Activated CD8-positive, alpha-beta memory T cell treated with anti-CD3 and anti-CD28 coated beads, Interleukin-2, amount 10 ng/mL, durations not matched to agents 7 days and 5 days (primary cell): ENCODE measurements at places on chromosomes 7 and 10. TPM values are rescaled to one million over a fixed set of nuclear protein-coding genes. Genes with fewer than 3 reads are reported as not detected.

DNA sequence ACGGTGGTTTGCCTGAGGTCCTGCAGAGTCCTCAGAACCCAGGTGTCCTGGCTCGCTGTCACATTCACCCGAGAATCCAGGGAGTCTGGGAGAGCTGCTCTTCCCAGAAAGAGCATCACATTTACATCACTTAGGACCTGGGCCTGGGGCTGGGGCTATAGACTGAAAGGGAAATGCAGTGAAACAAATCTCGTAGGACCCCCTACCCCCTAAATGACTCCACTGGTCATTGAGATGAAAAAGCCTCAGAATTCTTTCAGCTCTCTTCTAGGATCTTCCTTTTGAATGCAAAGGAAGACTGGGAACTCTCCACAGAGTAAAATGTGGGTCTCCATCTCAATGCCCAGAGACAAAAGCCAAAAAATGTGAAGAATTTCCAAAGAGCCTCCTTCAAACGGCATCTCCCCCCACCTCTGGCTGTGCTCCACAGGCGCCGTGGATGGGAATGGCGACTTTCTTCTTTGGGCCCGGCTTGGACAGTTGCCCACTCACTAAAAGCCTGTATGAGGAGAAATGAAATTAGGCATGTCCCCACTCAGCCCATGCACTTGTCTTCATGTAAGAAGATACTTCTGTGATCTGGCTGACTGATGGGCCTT is 49.0 kb upstream of the PODXL start:
- no peak for DNase-seq

- no peak for DNase-seq
Observed at GRCh38 chr10:124384172-124384571, 34.6 kb downstream of the OAT start.

- no peak for DNase-seq
Observed at GRCh38 chr10:70368774-70369482, 13.5 kb downstream of the LRRC20 start.

DNA sequence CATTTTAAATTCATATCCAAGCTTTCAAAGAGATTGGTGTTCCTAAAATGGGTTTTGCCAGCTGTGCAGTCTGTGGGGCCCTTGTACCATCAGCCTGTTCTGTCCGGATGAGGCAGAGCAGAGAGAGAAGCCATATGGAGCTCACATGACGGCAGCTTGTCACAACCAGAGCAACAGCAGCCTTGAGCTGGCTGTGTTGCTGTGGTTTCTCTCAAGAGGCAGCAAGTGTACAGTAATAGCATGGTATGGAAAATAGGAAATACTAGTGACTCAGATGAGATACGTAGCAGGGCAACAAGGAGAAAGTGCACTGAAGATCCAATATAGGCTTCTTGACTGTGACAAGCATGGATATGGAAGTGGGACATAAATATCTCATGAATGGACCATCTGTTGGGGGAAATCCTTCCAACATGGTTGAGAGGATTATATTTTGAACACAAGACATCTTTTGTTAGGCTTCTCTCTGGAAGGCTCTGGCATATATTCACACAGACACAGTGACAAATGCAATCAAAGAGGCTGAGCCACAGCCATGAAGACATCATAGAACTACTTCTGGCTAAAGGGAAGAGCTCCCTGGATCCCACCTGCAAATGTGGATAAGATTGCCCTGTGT is 251.0 kb upstream of the TAC1 start:
- no peak for DNase-seq

GRCh38 chr10:132232023-132232951 is 45.5 kb downstream of the DPYSL4 start:
- DNase-seq: no peak

- DNase-seq: no peak
Observed at GRCh38 chr10:24215603-24216002, 6.7 kb downstream of the KIAA1217 start.

- no peak for DNase-seq
Observed at GRCh38 chr7:55509322-55509721, 63.0 kb downstream of the VOPP1 start.

DNA sequence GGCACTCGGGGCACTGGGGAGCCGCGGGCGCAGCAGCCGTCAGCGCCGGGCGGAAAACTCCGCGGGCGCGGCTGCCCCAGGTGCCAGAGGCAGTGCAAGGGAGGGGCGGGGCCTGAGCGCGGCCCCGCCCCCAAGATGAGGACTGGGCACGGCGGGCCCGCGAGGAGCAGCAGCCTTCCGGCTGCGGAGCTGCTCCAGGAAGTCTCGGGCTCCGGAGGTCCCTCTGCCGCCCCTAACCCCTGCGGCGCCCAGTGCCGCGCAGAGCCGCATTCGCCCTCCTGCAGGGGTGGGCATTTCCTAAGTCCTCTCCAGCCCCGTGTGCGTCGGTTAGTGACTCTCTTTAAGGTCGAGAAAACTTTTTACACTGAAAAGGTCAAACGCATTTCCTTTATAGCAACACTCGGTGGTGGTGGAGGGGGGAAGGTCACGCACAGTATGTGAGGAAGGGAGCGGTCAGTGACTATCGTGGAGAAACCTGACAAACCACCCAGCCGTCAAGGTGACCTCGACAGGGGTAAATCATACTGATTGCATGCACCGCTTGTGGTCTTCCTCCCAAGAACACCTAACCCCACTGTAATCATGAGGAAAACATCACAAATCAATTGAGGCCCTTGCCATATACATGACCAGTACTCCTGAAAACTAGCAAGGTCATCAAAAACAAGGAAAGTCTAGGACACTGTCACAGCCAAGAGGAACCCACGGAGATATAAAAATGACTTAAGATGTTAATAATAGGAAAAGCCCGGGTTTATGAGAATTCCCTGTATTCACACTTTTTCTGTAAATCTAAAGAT is at the start of gene ANXA11:
TSS of gene ANXA11 (minus strand) at position 61 of the 800 bp plus-strand sequence. CDS start 32,676 bp downstream, outside the sequence.
- peak; percentile 89 for DNase-seq

GRCh38 chr10:85148693-85149640 is 820.6 kb downstream of the CCSER2 start:
- no peak for DNase-seq

- DNase-seq: no peak
Observed at GRCh38 chr10:110629680-110630191, 14.4 kb upstream of the RBM20 start.

DNA sequence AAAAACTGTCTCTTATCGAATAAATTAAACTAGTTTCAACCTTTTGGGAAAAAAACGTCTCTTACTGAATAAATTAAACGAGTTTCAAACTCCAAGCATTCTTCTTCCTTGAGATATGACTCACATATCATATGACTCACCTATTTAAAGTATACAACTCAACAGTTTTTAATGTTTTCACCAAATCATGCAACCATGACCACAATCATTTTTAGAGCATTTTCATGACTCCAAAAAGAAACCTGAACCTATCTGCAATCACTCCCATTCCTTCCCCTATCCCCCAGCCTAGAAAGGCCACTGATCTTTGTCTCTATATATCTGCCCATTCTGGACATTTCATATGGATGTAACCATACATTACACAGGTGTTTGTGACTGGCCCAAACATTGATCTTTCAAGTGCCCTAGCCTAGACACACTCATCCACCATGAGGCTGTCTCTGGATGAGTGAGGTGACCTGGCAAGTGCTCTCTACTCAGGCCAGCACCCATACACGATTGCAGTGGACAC is 115.3 kb downstream of the PIP4K2A start:
- DNase-seq: no peak

DNA sequence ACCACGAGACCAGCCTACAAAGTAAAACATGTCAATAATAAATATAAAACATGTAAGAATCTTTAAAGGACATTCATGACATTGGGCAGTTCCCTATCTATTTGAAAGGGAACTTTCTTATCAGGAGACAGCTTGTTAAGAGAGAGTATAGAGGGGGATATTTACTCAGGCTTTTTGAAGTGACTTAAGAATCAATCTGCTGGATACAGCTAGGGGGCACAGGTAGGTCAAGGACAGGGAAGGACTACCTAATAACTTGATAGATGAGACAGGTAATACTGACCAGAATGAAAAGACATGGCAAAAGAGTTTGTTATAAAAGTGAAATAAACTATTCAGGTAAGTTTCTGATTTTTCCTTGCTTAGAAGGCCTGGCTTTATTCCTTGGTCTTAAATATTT is 21.8 kb upstream of the LRRD1 start:
- no peak for DNase-seq

- no peak for DNase-seq
Observed at GRCh38 chr7:77245015-77245755, 45.6 kb upstream of the FGL2 start.

- DNase-seq: no peak
Observed at GRCh38 chr7:111642373-111642772, 80.1 kb upstream of the IMMP2L start.

DNA sequence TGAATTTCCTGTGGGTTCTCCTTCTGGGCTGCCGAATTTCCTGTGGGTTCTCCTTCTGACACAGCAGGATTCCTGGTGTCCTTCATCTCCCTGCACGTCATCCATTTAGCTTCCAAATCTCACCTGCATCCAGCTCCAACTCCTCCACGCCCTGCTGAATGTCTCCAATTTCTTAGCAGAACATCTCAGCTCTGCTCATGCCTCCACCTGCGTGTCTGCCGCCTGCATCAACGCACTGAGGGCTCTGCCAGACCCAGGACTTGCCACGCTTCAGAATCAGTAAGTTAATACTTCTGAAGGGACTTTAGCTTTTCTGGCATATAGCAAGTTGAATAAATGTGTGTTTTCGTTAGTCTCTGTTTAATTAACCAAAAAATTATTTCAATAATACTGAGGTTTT is 31.1 kb upstream of the VIPR2 start:
- DNase-seq: no peak

GRCh38 chr7:27685209-27685608 is 22.5 kb upstream of the HIBADH start:
- DNase-seq: no peak

- no peak for DNase-seq
Observed at GRCh38 chr10:108894402-108895301, 1028.7 kb downstream of the XPNPEP1 start.

- DNase-seq: no peak
Observed at GRCh38 chr10:20299034-20299736, 483.0 kb downstream of the PLXDC2 start.

GRCh38 chr7:32536585-32536984 is 41.3 kb downstream of the AVL9 start:
- DNase-seq: no peak

DNA sequence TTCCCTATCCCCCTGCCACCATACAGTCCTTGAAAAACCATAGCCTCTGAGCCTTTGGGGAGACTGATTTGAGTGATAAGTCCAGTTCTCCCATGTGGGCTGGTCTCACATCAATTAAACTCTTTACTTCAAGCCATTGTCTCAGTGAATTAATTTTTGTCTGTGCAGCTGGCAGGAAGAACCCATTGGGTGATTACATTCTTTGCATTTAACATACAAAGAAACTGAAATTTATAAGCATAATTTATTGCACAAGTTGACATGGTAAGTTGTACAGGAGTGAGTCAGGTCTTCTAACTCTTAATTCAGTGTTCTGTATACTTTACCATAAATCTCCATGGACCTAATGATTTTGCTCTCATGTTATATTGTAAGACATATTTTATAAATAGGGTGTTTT is 1613.0 kb upstream of the LRRTM3 start:
- no peak for DNase-seq

- no peak for DNase-seq
Observed at GRCh38 chr10:100568912-100569311, 33.2 kb downstream of the HIF1AN start.

- no peak for DNase-seq
Observed at GRCh38 chr7:156950381-156950858, 908 bp downstream of the NOM1 start.

GRCh38 chr7:157087646-157088045 is 51.1 kb upstream of the UBE3C start:
- no peak for DNase-seq

DNA sequence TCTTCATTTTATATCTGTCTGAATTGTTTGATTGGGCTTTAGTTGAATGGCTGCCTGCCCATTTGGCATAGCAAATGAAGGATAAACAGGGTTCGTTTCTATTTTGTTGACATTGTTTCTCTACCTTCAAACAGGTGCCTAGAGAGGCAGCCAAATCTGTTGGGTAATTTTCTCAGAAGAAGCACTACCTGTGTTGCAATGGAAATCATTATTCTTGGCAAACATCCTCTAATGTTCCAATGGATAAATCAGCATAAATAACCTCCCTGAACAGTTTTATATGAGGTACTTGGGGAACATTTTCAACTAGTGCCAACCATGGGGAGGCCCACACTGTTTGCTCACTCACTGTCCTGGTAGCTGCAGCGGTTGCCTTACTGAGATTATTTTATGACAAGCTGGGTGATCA is 64.4 kb upstream of the PLPP4 start:
- no peak for DNase-seq

- DNase-seq: no peak
Observed at GRCh38 chr7:69756235-69756634, 158.0 kb downstream of the AUTS2 start.

GRCh38 chr10:125218967-125219366 is 58.6 kb upstream of the CTBP2 start:
- no peak for DNase-seq

GRCh38 chr10:72297281-72297804 is 23.6 kb downstream of the DDIT4 start:
- DNase-seq: peak; percentile 99

- no peak for DNase-seq
Observed at GRCh38 chr7:333393-333764, 43.4 kb downstream of the FOXL3 start.

Gene C10orf53
- total RNA-seq: not detected

Gene TMEM213
- not detected for total RNA-seq

Gene GTF2IRD1
- total RNA-seq: 0.66 TPM

Gene KIF5B
- 65.2 TPM for total RNA-seq

Gene AEBP1
- 6.6 TPM for total RNA-seq

Gene HELLS
- 152 TPM for total RNA-seq
